Stimulated activated naive CD8-positive, alpha-beta T cell treated with anti-CD3 and anti-CD28 coated beads, Interleukin-15, amount 100 ng/mL, for 72 hours (primary cell): ENCODE measurements at places on chromosomes 16 and 17.

- no peak for DNase-seq
These were observed 22.9 kb upstream of the PSMC5 start for GRCh38 chr17:63804328-63804727.

DNA sequence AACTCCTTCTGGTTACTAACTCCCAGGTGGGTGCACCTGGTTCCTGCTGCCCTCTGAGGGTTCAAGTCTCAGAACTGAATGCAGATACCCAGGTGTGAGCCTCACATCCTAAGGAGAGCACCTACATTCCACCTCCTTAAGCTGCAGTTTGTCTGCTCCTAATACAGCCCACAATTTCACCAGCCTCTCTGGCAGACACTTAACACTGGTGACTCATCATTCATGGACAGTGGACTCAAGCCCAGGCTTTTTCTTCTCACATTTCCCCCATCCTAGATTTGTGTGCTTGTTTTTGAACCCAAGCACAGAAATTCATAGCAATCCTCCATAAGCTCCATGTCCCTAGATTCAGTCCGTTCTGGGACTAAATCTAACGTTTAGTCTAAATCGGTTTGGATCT, 7.0 kb upstream of the MAF start:
- DNase-seq: no peak

- DNase-seq: no peak
These were observed 198.5 kb downstream of the CYLD start for GRCh38 chr16:50940275-50940854.

GRCh38 chr17:69524854-69525253, 110.4 kb downstream of the MAP2K6 start:
- DNase-seq: no peak

DNA sequence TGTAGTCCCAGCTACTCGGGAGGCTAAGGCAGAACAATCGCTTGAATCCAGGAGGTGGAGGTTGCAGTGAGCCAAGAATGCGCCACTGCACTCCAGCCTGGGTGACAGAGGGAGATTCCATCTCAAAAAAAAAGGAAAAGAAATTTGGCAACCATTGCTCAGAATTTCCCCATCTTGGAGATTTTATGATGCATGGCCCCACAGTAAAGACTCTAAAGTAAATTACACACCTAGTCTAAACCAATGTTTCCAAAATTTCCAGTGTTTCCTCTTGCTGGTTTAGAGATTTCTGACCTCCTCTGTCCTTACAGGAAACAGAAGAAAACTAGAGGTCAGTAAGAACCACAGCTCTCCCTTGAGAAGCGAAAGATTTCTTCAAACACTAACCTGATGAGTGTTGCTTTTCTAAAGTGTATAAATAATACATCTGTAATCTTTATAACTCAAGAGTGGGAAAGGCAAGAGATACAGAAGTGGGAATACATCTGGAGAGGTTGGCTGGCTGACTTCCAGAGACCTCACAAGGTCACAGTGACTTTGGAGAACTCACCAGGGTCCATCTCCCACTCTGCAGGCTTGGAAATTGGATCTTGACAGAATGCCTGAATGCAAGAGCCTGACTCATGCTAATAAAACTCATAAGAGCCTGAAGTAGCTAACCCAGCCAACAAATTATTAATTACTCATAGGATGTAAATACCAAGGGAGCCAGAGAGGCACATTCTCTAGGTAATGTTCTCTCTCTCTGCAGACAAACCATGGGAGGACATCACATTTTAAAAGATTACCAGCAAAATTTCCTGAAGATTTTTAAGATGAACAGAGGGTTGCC, 8.8 kb downstream of the ADAT1 start:
- no peak for DNase-seq

- DNase-seq: no peak
These were observed 618.8 kb upstream of the CDH11 start for GRCh38 chr16:65740711-65741110.

- peak; percentile 61 for DNase-seq
These were observed 5.5 kb upstream of the SLC25A35 start for GRCh38 chr17:8300627-8301242.

DNA sequence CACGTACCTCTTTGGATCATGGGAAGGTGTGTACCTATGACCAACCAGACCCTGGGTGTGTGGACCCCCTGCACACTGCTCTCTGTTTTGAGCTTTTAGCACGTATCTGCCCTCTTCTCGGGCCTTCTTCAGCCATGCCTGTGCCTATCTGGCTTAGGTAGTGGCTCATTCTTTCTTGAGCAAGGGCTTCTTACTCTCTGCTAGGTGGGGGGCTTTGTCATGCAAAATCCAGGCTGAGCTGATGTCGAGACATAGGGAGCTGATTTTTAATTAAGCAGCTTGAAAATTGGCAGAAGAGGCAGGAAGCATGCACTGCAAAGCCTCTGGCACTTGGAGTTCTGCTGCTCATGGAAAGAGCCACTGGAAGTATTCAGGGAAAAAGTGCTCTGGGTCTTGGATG, 181.6 kb upstream of the IRX6 start:
- no peak for DNase-seq

GRCh38 chr16:78284326-78284725, 184.9 kb downstream of the WWOX start:
- DNase-seq: no peak

- no peak for DNase-seq
These were observed 11.3 kb downstream of the PLD2 start for GRCh38 chr17:4818276-4818675.

- DNase-seq: peak; percentile 19
These were observed 37.7 kb downstream of the DUSP14 start for GRCh38 chr17:37527249-37527851.

DNA sequence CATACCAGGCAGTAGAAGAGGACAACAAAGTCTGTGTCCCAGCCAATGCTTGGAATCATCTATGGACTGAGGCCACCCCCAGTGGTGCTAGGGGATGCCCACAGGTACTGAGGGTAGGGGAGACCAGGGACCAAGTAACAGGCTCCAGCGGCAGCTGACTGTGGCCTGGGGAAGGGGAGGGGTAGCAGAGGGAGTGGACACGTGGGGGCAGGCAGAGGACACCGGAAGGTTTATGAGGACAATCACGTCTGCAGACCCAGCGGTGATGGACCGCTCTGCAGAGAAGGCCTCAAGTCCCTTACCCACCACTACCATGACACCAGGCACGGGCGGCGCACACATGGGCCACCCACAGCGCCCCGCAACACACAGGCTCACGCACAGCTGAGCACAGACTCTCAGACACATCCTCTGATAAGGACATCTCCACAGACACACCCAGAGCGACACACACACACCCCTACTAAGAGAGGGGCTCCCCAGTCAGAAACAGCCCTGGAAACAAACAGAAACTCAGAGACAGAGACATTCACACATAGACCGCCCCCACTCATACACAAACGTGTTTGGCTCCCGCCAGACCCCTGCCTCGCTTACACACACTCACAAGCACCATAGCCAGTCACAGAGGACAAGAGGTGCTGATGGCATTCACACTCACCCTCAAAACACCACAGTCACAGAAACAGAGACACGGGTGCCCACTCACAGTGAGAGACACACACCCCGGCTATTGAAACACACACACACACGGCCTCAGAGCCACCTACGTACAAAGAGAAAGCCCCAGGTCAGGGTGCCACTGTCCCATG, 35.8 kb downstream of the SRCIN1 start:
- DNase-seq: no peak

GRCh38 chr16:26806657-26807056, 260.1 kb upstream of the C16orf82 start:
- DNase-seq: no peak

DNA sequence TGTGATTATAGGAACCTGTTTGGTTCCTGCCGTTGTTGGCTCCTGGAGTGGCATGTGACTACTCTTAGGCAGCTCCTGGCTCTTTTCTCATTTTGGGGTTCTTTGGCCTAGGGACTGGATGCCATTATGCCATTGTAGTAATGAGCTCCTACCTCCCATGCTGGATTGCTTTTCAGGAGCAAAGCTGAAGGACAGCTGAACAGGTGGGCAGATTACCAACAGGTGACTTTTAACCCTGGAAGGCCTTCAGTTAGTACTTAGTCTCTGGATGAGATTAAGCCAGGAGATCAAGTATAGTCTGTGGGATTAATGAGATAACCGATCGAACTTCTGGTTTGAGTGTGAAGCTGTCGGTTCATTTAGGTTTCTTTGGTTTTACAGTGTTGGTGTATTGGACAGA, 25.2 kb downstream of the WIPF2 start:
- DNase-seq: no peak

GRCh38 chr17:64061178-64061898, 40.9 kb upstream of the ICAM2 start:
- DNase-seq: peak; percentile 49

- no peak for DNase-seq
These were observed 2.1 kb upstream of the NAGS start for GRCh38 chr17:44002141-44002848.

DNA sequence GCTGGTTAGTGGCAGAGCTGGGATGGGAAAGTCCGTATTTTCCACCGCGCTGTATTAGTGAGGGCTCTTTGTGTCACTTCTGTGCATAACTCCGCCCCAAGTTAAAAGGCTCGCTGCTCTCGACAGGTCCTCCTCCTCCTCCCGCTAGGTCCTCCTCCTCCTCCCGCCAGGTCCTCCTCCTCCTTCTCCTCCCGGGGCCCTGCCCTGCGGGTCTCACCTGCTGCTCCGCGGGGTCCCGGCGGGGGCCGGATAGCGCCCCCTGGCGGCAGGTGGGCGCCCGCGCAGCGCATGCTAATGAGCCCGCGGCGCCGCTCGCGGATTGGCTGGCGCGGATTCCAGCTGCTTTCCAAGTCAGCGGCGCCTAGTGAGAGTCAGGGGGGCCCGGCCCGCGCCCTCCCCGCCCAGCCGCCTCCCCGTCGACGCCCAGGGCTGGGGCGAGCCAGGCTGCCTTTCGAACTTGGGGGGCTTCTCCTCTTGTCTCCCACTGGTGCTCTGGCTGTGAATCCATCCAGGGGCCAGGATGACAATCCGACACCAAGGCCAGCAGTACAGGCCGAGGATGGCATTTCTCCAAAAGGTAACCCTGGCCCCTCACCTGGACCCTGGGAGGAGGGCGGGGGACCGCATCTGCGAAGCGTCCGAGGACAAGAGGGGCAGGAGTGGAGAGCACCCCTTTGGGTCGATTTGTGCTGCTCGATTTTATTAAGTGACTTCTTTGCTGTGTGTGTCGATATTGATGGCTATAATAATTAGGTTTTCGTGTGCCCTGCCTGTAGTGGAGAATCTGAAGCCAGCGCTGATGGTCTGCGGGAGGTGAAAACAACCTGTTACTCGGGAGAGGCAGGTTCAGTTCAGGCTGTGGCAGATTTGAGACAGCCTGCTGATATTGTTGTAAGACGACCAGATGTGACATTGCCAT, at the start of gene RGS9:
RGS9 (plus strand) TSS at position 350 of the 919 bp plus-strand sequence; CDS start at position 521, 171 bp downstream.
- DNase-seq: peak; percentile 87

GRCh38 chr16:79053577-79053976, 547.0 kb downstream of the MAF start:
- no peak for DNase-seq

GRCh38 chr16:68739964-68740627, 3.0 kb downstream of the CDH1 start:
- no peak for DNase-seq

DNA sequence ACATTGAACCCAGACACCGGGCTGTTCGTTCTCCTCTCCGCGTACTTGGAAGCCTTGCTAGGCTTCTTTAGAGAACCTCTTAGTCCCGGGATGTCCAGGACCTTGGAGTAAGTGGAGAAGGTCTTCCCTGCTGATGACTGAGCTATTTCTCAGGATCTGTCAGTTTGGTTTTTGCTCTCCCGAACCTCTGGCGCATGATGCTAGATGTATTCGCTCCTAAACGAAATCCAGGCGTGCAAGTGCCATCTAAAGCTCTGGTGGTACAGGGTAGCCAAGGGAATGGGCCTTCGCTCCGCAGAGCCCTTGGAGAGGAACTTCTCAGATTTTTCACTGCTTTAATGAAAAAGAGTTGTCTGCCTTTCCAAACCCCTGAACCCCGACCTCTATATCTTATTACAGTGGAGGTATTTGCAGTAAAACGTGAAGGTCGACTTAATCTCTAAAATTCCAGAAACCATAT, 547 bp downstream of the VMP1 start:
- DNase-seq: no peak

- no peak for DNase-seq
These were observed 59.8 kb downstream of the ADCY9 start for GRCh38 chr16:4056161-4057105.

DNA sequence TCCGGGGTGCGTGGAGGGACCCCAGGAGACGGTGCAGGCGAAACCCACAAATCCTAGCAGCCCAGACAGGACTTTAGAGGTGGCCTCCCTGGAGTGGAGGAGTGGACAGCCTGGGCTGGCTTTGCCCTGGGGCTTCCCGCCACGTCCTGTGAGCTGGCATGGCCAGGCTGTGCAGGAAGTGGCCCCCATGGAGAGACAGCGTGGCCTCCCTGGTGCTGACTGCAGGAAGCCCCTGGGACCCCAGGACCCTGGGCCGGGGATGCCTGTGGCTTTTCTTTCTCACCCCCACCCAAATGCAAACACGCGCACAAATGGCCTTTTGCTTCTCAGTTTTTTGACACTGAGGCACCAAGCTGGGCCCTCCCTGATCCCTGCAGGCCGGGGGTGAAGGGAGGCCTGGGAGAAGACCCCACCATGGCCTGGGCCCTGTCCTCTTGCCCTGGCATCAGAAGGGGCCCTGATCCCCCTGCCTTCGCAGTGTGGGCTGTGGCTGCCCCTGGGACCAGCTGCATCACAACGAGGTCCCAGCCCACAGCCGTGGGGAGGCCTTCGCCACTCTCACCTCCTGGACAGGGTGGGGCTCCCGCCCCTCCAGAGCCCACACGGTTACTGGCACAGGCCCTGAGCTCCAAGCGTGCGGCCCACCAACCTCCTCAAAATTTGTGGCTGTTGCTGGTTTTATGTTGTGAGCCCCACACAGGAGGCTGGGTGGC, 51.6 kb upstream of the PABPN1L start:
- DNase-seq: no peak

DNA sequence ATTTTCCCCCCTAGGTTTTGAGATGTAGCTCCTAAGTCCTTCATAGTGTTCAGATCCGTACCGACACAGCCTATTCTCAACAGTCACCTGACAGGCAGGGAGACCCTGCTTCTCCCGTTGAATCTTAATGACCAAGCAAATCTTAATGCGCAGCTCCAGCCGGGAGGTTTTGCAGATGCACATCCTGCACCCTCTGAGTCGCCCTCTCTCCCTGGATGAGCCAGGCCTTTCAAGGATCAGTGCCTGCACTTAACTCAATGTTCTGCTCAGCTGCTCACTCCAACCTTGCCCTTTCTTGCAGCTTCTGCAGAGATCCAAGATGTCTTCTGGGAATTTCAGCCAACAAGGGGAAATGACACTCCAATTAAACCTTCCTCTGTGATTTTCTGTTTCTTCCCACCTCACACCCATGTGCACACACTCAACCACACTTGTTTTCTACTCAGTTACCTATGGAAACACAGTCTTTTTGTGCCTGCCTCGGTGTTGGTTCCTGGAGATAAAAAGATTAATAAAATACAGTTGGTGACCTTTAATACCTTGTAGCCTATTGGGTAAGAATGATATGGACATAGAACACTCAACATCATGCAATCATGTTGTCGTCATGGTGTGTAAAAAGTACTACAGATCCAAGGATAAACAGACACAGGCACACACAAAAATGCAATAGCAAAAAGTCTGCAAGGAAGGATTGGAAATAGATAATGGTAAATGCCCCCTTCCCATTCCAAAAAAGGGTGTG, 76.9 kb upstream of the DYNLRB2 start:
- no peak for DNase-seq
